NCI-H510A (cell line): ENCODE measurements at places on chromosomes 3 and 15.
A peak's percentile ranks its signal among the peaks of the same experiment; 100 is the strongest.

DNA sequence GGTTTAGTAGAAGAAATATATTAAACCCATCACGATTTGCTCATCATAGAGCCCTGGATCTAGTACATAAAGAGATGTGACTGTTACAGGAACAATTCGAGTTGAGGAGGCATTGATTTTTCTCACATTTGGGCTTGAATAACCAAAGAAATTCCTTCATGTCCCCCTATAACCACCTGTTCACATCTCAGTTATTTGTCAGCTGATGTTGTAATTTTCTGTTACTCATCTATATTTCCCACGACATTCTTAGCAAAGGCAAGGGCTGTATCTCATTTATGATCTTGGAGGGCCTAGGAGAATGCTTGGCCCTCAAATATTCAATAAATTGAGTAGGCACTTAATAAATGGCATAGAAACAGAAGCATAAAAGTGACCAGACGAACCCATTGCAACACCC is 36.4 kb upstream of the GYG1 start:
- no peak for DNase-seq

- no peak for DNase-seq
These were observed 74.9 kb downstream of the RAD18 start for GRCh38 chr3:8888301-8888915.

- DNase-seq: no peak
These were observed 26.8 kb downstream of the GALK2 start for GRCh38 chr15:49196856-49197255.

- DNase-seq: no peak
These were observed 522.6 kb upstream of the SEMA6D start for GRCh38 chr15:47194718-47195117.

DNA sequence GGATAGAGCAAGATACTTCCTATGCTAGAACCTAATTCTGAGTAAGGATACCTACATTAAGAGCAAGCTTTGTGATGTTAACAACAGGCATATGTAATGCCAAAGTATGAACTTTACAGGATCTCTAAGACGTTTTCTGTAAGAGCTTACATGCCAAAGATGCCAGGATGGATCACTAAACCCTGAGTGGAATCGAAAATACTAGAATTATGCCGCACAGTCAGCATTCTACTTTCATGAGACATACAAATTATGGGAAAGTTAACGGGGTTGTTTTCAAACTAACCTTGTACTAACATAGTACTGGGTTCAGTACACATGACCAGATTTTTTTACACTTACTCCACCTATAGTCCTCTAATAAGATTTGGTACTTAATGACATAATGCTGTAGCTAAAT is 55.1 kb downstream of the AAGAB start:
- no peak for DNase-seq

DNA sequence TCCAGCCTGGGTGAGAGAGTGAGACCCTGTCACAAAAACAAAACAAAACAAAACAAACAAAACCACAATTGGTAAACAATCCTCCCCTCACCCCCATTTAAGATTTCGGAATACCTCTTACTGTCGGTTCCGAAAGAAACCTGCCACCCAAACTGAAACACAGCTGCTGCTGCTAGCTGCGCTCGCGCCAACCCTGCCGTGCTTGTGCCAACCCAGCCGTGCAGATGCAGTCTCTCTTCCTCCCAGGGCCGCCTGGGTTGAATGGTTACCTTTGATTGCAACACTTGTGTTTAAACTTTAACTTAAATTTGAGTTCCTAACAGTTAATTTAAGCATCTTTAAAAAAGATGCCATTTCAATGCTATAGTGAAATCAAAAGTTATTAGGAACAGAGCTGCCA is 28.5 kb upstream of the SPTBN5 start:
- DNase-seq: no peak

DNA sequence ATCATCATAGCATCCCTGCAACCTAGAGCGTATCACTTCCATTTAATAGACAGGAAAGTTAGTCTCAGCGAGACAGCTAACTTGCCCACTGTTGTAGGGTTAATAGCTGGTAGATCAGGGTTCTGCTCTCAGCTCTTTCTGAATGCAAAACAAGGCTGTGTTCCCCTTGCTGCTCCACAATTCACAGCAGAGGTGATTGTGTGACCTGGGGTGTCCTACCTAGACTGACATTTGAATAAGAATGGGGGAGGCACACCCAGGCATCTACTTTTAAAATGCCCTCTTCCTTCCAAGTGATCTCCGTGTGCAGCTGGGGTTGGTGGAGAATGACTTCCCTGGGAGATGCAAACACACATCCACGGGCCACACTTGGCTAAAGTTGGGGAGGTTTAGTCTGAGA is 43.0 kb upstream of the CACNA2D3 start:
- DNase-seq: no peak

- DNase-seq: no peak
These were observed 13.1 kb downstream of the PPP4R2 start for GRCh38 chr3:73009750-73010149.

DNA sequence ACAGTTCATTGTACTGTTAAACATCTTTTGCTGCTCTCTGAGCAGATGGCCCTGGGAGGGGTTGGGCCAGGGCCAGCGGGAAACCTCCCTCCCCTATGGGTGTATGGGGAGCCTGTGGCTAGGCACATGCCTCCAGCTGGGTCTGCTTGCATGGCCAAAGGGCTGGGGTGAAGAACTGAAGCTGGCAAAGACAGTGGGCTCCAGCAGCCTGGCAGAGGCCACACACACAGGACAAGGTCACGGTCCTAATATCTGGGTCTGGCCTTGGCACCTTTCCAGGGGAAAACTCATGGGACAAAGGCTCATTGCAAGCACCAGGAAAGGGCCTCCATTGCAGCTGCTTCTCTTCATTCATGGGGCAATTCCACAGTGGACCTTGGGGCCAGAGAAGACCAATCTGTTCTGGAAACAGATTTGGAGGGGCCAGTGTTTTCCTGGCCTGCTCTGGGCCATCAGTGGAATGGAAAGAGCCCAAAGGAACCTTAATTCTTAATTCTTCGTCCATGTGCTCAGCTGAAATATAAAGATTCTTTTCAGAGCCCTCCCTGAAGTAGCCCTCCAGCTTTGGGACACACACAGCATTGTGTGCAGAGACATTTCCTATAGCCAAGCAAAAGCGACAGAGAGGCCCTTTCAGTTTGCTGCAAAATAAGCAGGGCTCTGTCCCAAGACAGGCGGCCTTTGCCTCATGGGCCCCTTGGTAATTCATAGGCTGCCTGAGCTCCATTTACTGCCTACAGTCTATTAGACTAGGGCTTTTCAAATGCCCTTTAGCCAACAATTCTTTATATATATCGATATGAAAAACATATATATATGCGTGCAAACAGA is 11.3 kb upstream of the LIMD1 start:
- no peak for DNase-seq

- no peak for DNase-seq
These were observed 13.0 kb downstream of the AGTR1 start for GRCh38 chr3:148710665-148711064.

DNA sequence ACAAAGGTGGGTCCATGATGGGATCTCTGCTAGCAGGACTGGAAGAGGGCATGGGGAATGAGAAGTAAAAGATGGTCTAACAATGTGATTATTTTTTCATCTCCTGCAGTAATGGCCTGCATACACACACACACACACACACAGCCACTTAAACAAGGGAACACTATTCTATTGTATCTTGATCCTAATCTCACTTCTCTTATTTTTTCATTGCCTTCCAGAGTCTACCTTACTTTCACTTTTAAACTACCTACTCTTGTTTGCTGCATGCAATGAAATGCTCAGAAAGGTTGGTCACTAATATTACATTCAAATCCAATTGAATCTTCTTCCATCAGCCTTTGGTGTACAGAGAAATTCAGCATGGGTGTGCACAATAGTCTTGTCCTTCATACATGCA is 853.8 kb downstream of the IGSF11 start:
- DNase-seq: no peak

DNA sequence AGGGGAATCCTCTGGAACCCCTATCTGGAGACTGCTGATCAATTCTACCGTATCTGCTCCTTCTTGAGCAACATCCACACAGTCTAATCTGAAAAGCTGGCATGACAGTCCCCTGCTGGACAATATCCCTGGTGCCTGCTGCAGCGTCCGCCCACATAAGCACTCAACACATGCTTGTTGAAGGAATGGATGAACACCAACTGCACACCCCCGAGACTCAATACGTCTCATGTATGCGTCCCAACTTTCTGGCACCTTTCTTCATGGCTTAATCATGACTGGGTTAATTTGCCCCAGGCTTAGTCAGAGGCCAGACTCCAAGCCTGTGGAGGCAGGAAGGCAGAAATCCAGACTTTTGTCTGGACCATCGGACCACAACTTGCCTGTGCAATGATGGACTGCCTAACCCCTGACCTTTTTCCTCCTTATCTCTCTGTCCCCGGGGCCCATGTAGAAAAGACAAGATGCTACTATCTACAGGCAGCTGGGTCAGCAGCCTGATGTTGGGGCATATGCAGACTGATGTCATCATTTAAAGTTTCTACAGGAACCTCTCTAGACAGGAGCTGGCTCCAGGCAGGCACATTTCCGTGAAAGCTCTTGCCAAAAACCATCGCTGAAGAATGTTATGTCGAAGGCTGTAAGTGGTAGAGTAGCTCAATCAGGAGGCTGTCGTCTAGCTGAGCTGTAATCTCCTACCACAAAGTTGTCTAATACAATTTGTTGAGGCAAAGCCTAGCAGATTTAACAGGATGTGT is 114.1 kb upstream of the TPM1 start:
- DNase-seq: no peak

DNA sequence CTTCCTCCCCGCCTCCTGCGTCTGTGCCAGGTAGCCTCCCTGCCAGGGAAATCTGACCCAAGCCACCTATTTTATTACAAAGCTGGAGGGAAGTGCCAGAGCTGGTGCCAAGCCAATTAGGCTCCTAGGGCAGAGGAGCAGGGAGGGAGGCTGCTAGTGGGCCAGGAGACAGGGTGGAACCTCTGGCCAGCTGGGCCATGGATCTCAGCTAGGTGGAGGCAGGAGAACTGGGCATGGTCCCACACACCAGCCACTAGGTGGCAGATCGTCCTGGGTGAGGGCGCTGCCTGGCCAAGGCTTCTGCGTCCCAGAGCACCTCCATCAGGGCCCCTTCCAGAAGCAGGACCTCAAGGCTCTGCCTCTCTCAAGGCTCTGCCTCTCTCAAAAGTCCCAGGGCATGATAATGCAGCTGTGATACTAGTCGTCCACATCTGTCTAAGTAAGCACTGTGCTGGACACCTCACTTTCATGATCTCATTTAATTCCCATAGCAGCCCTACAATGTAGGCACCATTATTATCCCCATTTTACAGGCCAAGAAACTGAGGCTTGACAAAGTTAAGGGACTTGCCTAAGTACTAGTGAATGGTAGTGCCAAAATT is 4.5 kb upstream of the RFT1 start:
- peak; percentile 37 for DNase-seq

DNA sequence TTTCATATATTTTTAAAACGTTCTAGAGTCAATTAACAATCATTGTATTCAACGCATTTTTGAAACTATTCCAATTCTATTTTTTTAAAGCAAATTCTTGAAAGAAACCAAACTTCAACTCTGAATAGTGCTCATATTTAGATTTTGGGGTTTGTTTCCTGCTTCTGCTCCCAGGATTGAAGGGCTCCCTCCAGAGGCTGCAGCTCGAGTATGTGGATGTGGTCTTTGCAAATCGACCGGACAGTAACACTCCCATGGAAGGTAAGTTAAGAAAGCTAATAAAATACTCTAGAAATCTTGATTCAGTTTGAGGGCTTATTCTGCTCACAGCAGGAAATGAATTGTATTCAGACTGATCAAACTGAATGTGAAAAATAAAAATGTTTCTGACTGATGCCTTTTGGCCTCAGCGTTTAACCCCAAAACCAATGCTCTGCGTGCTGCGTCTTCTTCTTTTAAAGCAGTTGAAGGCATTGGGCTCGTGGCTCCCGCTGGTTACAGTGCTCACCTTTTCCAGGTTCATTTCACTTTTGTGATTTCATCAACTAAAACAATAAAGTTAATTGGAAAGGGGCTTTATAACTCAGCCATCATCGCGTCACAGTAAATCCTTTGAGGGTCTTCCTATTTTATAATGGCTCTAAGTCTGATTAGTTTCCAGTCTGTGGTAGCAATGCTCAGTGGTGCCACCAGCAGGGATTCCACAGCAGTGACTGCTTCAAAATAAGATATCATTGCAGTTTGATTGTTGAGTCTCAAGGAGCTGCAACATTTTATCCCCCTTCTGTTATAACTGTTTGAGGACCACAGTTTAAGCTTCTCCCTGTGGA is 80.1 kb downstream of the SSR3 start:
- no peak for DNase-seq

DNA sequence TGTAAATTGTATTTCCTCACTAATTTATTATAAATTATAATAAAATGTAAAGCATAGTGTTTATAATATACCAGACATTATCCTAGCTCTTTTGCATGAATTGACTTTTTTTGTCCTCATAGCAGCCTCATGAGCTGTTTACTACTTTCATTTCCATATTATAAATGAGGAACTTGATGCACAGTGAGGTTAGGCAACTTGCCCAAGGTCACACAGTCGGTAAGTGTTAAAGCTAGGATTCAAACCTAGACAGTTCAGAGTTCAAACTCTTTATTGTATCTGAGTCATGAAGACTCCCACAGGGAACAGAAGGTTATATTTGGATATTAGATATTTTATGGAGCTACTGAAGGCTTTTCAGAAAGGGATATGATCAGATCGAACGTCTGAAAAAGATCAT is 322.2 kb upstream of the SATB1 start:
- no peak for DNase-seq

- DNase-seq: no peak
These were observed 116.9 kb downstream of the CADM2 start for GRCh38 chr3:85075663-85076062.

DNA sequence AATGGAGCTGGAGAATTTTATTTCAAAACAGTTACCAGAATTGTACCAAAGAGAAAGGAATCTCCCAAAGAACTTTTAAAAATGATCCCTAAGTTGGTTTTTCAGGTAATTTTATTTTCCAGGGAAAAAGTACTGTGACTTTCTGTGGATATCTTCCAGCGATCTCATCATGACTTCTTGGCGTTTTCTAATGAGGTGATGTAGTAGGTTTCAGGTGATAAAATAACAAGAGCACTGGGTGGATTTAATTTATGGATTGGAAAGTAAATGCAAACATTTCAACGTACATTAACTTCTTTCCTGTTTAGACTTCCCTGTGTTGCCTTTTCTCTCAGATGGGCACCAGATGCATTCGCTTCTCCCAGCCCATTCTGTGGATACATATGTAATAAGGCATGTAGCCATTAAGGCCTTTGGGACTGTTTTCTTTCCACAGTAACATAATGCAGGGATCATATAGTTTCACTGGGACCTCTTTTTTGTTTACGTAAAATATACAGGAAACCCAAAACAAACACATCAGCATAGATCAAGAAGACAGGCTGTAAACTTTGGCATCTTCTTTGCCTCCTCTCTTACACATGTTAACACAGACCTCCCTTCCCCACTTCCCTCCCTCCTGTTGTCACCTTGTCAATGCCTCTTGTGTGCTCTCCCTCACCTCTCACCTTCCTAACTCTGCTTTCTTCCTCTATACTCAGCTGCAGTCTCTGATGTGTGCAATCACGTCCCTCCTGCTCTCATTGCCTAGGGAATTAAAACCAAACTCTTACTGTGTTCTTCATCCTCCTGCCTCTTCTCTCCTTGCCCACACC is 13.0 kb downstream of the PHLDB2 start:
- no peak for DNase-seq

- DNase-seq: peak; percentile 70
These were observed 1.5 kb upstream of the LIMD1 start for GRCh38 chr3:45592830-45593707.

GRCh38 chr15:38174691-38175090 is 77.9 kb upstream of the SPRED1 start:
- DNase-seq: no peak
